ENCODE measurements at places on chromosomes 2 and 18.

GRCh38 chr2:207711750-207712530, 500 bp downstream of the CCNYL1 start:
- no peak for DNase-seq

DNA sequence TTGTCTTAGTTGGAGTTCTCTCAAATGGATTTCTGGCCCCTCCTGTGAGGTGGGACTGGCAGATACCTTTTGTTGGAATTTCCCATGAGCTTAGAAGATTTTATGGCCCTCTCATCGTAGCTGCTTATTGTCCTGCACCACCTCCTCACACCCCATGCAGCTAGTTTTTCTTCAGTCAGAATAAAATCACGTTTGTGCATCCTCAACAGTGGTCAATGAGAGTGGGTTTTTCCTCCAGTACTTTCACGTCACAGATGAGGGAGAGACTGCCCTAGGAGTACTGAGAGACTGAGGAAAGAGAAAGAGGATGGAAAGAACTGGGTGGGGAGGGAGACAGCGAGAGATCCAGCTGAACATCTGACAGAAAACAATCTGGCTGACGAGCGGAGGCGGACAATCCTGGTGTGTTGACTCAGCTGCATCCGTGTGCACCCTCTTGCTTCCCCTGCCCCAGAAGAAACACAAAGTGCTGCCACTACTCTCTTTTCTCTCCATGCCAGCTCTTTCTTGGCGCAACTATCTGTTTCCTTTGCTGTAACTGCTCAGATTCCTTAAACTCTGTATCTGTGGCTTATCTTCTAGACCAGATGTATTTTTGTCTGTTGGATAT, 7.4 kb downstream of the RAPGEF4 start:
- no peak for DNase-seq

DNA sequence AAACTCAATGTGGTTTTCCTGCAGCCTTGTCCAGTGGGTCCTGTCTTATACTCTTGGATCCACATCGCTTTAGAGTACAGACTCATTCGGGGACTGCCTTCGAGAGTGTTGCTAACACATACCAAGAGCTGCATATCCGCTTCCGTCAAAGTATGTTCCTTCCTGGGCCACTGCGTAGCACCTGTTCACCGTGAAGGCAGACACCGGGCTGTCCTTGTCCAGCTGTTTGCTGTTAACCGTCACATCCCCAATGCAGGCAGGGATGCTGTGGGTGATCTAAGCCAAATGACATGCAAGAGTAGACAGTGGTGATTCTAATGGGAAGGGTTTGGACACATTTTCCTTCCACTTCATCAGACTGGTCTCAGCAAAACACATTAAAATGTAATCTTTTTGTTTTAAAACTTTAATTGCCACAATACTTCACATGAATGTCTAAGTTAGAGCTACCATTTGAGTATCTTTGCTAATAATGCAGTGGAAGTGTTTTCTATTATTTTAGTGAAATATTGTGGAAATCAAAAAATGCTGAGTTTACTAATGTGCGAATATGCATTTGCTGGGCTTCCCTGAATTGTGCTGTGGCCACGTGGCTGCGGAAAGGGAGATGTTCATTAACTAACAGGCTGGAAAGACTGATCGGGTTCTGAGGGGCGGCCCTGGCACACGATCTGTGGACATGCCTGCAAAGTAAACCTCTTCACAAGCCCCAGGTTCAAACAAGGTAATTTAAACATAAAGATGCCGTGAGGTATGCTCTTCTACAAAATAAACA, 169.1 kb downstream of the LAMA1 start:
- DNase-seq = no peak

DNA sequence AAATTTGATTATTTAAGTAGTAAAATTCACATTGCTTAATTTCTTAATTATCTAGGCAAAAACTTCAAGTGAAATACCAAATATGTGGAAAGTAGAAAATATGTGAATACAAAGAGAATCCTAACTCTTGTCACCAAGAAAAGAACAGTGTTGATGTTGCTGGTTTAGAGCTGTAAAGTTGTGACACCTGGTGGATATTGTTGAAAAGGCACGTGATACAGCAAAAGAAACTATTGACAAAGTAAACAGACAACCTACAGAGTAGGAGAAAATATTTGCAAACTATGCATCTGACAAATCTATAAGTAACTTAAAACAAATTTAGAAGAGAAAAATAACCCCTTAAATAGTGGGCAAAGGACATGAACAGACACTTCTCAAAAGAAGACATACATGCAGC, 25.6 kb upstream of the ZC3H15 start:
- DNase-seq = peak; percentile 15

DNA sequence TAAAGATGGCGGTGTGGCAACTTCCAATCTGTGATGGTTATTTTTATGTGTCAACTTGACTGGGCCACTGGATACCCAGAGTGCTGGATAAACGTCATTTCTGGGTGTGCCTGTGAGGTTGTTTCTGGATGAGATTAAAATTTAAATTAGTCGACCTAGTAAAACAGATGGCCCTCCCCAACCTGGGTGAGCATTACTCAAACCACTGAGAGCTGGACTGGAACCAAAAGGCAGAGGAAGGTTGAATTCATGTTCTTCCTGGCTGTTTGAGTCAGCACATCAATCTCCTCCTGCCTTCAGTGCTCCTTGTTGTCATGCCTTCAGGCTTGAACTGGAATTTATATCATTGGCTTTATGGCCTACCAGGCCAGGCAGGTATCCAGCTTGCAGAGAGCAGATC, 190.8 kb upstream of the RGPD4 start:
- DNase-seq = peak; percentile 75

- peak; percentile 26 for DNase-seq
These were observed 37.0 kb upstream of the TMEM18 start for GRCh38 chr2:714005-714741.

- DNase-seq = no peak
These were observed 167.4 kb downstream of the C1D start for GRCh38 chr2:67895227-67895941.

- no peak for DNase-seq
These were observed 45.6 kb upstream of the TTC39C start for GRCh38 chr18:23968638-23969604.

GRCh38 chr18:51134721-51135120, 62.8 kb downstream of the MEX3C start:
- no peak for DNase-seq

GRCh38 chr18:2237706-2238105, 333.6 kb downstream of the METTL4 start:
- no peak for DNase-seq

- no peak for DNase-seq
These were observed 859.8 kb downstream of the TRIB2 start for GRCh38 chr2:13576406-13577036.

- peak; percentile 61 for DNase-seq
These were observed 14.9 kb upstream of the KCNS3 start for GRCh38 chr2:17863539-17863938.

GRCh38 chr2:37388074-37388473, 43.6 kb downstream of the QPCT start:
- DNase-seq = no peak

- peak; percentile 68 for DNase-seq
These were observed at the start of gene METTL5 for GRCh38 chr2:169824373-169825333. TSS of gene METTL5 (minus strand) at chr2:169824905. CDS start at chr2:169824597, 308 bp downstream.

DNA sequence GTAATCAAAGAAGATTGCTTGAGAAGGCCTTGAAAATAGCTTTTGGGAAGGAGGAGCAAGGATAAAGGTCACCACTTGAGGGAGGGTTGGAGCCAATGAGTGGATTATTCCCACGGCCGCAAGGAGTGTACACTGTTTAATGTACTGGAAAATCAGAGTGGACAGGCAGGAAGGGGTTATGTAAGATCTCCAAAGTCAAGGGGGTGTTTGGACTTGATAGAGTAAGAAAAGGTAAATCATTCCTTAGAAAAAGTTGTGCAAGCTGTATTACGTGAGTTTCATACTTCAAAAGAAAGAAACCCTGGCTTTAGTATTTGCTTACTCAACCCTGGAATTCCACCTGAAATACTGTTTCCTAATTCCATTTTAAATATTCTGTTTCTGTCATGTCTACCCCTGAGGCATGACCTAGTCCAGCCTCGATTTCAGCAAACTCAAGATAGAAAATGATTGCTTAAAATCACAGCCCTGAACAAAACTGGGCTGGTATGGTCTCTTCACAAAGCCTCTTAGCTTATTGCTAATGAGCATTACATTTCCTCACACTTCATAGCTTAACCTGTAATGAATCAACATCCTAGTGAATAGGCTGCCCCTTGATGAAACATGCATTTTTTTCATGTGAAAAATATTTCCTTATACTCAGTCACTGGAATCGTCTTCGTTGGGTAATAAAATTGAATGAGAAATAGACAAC, 1.1 kb downstream of the MREG start:
- peak; percentile 74 for DNase-seq

- DNase-seq = peak; percentile 9
These were observed 910.4 kb upstream of the GYPC start for GRCh38 chr2:125745514-125745913.

GRCh38 chr18:58671632-58672564, 633 bp downstream of the MALT1 start:
- DNase-seq = no peak

DNA sequence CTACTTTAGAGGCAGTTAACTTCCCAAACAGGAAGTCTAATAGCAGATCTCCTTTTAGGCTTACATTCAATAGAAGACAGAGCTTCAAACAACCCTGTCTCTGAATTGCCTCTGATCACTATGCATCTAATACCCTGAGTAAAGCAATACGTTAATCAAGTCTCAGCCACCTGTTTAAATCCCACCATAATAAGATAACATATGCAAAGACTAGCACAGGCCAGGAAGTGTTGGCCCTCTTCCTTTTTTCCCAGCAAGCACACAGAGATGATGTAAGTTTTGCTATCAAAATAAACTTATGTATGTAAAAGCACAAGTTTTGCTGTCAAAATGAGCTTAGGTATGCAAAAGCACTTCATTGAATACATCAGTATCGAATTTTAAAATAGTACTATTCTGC, 385.5 kb downstream of the RND3 start:
- DNase-seq = no peak

- no peak for DNase-seq
These were observed 208.7 kb downstream of the LOXHD1 start for GRCh38 chr18:46448347-46448746.

DNA sequence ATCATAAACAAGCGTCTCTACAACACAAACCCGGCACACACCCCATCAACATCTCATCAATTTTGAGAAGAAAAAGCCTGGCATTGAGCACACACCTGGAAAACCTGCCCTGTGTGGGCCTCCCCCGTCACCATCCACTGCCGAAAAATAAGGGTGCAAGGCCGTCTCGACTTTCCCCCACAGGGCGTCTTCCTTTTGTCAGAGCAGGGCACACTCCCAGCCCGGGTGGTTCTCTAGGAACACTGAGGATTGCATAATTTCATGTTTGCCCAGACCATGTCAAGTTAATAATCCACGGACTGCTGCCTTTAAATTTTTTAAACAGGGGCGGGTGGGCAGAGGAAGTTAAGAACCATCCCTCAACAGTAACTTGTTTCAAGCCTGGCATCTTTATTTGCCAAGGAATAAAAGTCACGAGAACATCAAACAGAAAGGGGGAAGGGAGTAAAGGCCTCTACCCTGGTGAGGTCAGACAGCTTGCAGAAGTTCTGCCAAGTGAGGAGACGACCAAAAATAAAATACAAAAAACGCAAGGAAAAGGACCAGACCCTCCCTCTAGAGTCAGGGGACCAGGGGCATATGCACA, 2.1 kb downstream of the TFCP2L1 start:
- no peak for DNase-seq

DNA sequence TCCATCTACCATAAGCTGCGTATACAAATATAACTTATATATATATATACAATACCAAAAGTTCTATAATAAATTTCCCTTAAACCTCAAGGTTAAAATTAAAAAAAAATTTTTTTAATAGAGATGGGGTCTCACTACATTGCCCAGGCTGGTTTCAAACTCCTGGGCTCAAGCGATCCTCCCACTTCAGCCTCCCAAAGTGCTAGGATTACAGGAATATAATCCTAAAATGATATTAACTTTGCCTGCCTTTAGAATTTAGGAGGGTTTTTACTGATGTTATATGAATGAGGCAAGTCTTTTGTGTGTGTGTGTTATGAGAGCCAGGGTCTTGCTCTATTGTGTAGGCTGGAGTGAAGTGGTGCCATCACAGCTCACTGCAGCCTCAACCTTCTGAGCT, 49.2 kb downstream of the HNRNPLL start:
- DNase-seq = no peak

DNA sequence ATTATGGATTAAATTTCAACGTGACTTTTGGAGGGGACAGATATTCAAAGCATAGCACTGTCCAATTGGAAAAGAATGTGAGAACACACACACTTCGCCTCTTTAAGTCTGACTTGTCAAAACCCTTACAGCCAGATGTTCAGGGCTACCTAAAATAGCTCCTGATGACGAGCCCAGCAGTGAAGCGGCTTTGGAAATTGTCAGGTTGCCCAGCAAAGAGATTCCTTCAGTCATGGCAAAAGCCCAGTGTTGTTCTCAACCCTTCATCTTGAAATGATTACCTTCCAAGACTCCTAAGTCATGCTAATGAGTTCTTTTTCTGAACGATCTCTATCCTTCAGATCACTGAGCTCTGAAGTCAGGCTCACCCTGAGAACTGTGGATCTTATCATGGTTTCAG, 436.6 kb downstream of the LRATD1 start:
- no peak for DNase-seq

- DNase-seq = no peak
These were observed 8.4 kb downstream of the SIGLEC15 start for GRCh38 chr18:45833846-45834245.

- no peak for DNase-seq
These were observed 255.2 kb downstream of the LPIN1 start for GRCh38 chr2:12001621-12002020.

DNA sequence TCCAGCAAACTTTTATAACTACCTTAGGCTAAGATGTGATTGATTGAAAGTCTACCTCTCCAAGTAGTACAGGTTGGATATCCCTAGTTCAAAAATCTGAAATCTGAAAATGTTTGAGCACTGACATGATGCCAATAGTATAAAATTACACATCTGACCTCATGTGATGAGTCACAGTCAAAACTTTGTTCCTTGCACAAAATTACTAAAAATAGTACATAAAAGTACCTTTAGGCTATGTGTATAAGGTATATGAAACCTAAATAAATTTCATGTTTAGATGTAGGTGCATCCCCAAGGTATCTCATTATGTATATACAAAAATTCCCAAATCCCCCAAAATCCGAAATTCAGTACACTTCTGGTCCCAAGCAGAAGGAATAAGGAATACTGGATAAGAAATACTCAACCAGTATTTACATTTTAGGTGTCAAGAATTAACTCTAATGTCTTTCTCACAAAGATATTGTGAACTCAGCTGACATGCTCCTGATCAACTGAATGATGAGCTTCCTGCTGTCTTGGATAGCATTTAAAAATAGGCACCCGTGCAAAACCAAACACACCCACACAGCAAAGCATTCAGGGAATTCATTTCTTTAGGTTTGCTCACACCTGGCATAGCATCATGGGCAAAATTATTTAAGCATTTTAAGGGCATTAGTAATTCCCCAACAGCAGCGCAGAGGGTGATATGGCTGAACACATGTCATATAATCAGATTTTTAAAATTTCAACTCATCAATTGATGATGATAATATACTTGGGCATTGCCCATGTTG, 497.4 kb upstream of the MEIS1 start:
- no peak for DNase-seq

Data from RCC 7860 (cell line).